ENCODE measurements at places on chromosomes 12 and 14.

DNA sequence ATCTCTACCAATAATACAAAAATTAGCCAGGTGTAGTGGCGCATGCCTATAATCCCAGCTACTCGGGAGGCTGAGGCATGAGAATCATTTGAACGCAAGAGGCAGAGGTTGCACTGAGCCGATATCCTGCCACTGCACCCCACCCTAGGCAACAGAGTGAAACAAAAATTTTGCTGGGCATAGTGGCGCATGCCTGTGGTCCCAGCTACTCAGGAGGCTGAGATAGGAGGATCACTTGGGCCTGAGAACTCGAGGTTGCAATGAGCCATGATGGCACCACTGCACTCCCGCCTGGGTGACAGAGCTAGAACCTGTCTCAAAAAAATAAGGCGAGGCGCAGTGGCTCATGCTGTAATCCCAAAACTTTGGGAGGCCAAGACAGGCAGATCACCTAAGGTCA, 9.5 kb downstream of the ATXN2 start:
- DNase-seq: no peak

GRCh38 chr12:112466835-112467234, 48.1 kb downstream of the PTPN11 start:
- no peak for DNase-seq

DNA sequence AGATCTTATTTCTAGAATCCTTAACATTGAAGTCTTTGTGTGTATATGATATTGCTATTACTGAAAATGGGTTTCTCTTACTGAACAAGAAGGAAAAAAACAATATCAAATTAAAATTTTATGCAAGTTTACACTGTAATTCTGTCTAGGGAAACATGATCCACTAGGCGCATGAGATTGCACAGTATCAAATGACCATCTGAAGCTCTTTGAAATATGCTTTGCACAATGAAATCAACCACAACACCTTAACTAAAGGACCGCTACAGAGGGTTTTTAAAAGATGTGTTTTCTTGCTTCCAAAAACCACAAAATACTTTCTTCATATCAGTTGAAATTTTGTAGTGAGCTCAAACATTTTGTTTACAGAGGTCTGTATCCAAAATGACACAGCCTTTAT, 15.1 kb upstream of the KERA start:
- no peak for DNase-seq

DNA sequence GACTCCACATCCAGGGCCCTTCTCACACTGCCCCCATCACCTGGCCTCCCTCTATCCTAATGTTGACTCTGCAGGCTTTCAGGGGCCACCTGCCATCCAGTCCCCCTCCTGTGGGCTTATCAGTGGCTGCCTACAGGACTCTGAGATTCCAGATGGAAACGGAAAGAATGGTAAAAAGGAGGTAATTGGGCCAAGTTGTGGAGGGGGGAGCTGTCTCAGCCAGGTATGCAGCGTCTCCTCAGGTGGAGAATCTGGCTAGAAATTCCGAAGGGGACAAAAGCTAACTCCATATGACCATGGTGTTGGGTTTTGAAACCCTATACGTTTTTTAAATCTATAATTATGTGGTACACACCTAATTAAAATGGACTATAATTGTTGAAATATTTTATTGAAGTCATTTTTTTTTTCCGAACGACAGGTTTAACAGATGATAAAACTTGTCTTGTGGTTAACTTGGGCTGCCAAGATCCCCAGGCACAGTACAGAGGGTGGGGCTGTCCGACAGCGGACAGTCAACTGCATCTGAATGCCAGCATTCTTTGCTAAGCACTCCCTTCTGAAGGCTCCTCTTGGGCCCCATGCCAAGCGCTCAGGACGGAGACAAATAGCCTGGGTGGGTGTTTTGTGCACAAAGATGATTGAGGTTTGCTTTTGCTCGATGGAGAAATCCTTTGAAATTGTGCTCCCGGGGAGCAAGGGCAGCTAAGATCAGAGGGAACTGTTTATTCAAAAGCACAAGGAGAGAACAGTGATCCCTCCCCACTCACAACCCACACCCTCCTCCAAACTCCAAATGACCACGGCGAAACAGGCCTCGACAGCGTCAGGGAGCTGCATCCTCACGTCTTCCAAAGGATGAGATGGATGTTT, 365.6 kb downstream of the BCL11B start:
- DNase-seq: no peak

DNA sequence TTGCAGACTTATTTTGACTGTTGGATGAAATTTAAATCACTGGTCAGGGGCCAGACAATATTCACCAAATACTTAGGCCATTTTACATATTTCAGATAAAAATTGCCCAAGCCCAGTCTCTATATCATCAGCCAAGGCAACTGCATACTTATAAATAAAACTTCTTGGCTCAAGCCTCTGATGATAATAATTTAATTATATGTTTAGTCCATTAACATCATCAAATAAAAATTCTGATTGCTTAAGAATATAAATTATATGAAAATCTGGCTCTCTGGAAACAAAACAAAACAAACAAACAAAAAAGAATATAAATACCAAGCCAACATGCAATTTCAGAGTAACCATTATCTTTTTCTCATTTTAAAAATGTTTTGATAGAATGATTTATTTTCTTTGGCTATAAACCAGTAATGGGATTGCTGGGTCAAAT, 165.2 kb downstream of the BTG1 start:
- no peak for DNase-seq

DNA sequence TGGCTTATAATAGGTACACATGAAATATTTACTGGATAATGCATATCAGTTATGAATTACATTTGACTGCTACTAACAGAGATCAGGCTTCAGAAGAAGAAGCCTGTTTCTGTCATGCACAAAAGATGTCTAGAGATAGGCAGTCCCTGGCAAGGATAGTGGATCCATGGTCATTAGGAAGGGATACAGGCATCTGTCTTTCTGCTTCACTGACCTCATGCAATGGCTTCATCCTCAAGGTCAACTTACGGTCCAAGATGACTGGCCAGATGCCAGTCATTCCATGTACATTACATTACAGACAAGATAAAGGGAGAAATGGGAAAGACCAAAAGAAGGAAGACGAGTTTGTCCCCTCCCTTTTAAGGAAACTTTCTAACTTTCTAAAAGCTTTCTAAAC, 94.0 kb downstream of the NUAK1 start:
- no peak for DNase-seq

DNA sequence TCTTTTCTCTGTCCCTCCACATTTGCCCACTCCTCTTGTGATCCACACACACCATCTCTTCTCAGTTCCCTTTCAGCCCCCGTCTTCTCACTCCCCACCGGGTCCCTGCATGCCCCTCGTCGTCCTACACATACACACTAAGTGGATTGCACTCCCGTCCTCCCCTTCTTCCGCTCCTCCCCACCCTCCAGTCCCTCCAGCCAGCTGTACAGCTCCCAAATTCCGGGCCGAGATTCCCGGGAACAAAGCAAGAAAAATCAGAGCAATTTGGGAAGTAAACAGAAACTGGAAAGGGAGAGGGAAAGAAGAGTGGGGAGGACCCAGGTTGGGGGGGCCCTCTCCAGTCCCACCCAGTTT, 282 bp upstream of the IGFBP6 start:
- DNase-seq: no peak

DNA sequence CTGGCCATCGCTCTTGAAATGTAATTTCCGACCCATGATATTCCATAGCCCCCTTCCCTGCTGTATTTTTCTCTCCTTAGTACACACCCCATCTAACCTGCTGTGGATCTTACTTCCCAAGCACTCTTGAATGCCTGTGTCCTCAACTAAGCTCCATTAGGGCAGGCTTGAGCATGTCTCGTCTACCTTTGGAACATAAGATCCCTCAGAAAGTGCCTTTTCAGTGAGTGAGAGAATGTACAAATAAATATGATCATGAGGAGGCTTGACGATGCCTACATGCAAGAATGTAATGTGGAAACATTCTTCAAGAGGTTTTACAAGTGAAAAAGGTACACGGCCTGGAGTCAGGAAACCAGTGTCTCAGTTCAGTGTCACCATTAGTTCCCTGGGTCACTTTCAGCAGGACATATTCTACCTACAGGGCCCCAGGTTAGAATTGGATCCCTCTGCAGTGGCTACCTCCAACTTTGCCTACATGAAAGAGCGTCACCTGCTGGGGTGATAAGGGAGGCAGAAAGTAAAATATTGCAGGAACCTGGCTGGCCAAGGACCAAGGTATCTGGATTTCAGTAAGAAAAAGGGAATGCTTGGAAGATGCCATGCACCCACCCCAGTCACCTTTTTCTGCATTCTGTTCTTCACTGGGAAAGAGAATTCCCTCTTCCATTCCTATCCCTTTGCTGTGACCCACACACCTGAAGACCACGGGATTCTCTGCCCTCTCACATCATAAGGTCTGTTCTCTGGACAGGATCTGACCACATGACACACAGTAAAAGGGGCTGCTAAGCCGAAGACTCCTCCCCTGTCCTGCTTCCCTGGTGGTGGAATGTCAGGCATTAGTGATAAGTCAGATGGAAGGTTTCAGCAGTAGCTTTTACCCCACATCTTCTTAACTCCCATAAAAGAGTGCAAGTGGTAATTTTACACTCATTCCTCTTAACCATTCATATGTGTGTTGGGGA, 24.6 kb upstream of the SERPINA1 start:
- no peak for DNase-seq

GRCh38 chr14:30277268-30277667, 281.7 kb upstream of the G2E3 start:
- no peak for DNase-seq
